ENCODE measurements at places on chromosomes 12 and 14.

GRCh38 chr12:32039347-32039746, 67.3 kb upstream of the BICD1 start:
- DNase-seq, result no peak

DNA sequence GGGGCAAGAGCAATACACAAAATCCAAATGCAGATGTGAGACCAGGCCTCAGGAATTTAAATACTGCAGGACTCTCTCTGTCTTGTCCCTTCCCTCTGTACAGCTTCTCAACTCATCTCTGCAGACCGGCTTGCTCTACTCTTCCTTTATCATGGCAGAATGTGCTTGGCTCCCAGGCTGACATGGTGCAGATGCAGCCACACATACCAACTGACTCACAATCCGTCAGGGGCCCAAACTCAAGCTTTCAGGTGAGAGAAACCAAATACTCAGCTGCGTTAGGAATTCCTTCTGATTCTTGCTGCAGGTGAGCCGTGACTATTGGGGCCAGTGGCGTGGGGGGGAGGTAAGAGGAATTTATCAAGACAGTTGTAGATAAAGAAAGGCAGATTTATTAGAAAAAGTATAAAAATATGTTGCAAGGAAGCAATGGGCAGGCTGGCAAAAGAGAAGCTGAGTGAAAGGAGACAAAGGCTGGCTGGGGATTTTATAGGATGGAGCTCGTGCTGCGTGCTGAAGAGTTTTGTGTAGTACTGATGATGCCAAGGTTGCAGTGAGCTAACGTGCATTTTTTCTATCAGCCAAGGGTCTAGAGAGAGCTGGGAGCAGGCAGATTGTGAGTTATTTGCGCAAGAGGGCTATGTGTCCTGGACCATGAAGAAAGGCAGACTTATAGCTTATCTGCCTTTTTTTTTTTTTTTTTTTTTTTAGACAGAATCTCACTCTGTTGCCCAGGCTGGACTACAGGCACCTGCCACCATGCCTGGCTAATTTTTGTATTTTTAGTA, 5.0 kb upstream of the LGALS3 start:
- DNase-seq, result no peak

- no peak for DNase-seq
These were observed 146.7 kb downstream of the DYRK2 start for GRCh38 chr12:67795236-67795635.

- DNase-seq, result no peak
These were observed 265.6 kb upstream of the SFSWAP start for GRCh38 chr12:131445184-131445774.

- DNase-seq, result no peak
These were observed 61.1 kb downstream of the PRMT8 start for GRCh38 chr12:3551976-3552725.

DNA sequence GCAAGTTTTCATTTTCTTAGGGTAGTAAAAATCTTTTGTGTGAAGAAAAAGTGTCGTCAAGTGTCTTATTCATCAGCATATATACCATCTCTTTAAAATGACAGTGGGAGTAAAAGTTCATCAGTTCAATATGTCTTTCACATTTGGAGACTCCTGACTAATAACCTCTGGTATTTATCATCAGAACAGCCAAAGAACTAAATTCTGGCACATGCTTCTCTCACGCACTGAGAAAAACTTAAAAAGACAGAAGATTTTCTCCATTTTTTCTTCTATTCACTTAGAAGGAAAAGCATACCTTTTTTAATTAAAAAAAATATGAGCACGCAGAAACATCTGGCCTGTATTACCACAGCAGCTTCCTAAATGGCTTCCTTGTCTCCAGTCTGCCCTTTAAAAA, 265.7 kb downstream of the AKAP6 start:
- DNase-seq, result no peak

GRCh38 chr14:95481391-95482022, 34.9 kb downstream of the SYNE3 start:
- DNase-seq, result no peak

- DNase-seq, result no peak
These were observed 9.0 kb downstream of the DMAC2L start for GRCh38 chr14:50321009-50321660.

- no peak for DNase-seq
These were observed 321.9 kb upstream of the RTL1 start for GRCh38 chr14:101225157-101226152.

GRCh38 chr12:52742196-52742580, 35.0 kb downstream of the KRT76 start:
- DNase-seq, result no peak

DNA sequence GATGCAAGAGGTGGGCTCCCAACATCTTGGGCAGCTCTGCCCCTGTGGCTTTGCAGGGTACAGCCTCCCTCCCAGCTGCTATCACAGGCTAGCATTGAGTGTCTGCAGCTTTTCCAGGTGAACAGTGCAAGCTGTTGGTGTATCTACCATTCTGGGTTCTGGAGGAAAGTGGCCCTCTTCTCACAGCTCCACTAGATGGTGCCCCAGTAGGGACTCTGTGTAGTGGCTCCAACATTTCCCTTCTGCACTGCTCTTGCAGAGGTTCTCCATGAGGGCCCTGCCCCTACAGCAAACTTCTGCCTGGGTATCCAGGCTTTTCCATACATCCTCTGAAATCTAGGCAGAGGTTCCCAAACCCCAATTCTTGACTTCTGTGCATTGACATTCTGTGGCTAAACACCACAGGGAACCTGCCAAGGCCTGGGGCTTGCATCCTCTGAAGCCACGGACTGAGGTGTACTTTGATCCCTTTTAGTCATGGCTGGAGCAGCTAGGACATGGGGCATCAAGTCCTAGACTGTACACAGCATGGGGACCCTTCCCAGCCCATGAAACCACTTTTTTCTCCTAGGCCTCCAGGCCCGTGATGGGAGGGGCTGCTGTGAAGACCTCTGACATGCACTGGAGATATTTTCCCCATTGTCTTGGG, 24.0 kb upstream of the SLC38A1 start:
- no peak for DNase-seq

Data from activated gamma-delta T cell (primary cell).